NCI-H345 (cell line): ENCODE measurements at places on chromosomes 5 and 9.
A peak's percentile ranks its signal among the peaks of the same experiment; 100 is the strongest.

- DNase-seq = no peak
Measured at GRCh38 chr5:115514220-115514619, 30.4 kb downstream of the FEM1C start.

GRCh38 chr5:117461403-117461802, 886.8 kb upstream of the SEMA6A start:
- no peak for DNase-seq

GRCh38 chr5:52804981-52805380, 17.3 kb downstream of the ITGA1 start:
- DNase-seq = no peak

- DNase-seq = no peak
Measured at GRCh38 chr5:111310711-111311620, 86.8 kb downstream of the CAMK4 start.

GRCh38 chr9:119365291-119366027, 3.8 kb downstream of the BRINP1 start:
- peak; percentile 69 for DNase-seq

- DNase-seq = no peak
Measured at GRCh38 chr5:139787257-139787567, 8.4 kb upstream of the PSD2 start.

- DNase-seq = no peak
Measured at GRCh38 chr5:141508440-141508797, 19.5 kb downstream of the PCDHGC5 start.

- no peak for DNase-seq
Measured at GRCh38 chr9:6024035-6024554, 8.7 kb upstream of the RANBP6 start.

- DNase-seq = peak; percentile 21
Measured at GRCh38 chr5:1522601-1523479, 920 bp downstream of the LPCAT1 start.

DNA sequence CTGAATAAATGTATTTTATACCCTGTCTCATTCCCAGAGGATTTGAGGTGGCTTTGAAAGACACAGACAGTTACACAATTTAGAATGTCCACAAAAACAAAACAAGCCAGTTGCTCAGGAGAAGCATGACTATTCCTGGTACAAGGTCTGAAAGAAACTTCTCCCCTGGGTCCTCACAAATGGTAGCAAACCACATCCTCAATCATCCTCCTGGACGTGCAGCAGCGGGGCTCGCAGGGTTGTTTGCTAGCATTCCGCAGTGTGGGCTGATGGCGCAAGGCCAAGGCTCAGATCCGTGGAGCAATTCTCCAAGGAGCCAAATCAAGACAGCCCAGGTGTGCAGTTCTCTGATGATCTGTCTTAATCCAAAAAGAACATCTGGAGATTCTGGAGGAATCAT, 210.3 kb downstream of the ACTL7B start:
- DNase-seq = no peak

GRCh38 chr5:158200619-158201018, 341.7 kb upstream of the CLINT1 start:
- DNase-seq = peak; percentile 30

DNA sequence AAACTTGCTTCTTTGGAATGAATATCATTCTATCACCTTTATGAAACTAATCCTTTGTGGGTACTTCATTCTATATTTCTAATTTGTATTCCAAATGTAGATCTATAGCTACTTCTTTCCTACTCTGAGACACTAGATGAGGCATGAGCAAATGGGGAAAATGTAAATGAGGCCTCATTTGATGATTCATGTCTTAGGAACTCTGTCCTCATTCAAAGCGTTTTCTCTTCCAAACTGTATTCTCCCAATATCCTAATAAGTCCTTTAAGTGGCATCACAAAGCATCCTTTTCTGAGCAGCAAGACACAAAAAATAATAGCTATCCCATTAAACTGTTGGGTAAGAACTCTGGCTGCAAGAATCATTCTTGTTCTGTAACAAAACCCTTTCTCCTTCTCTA, 56.1 kb downstream of the TTLL11 start:
- DNase-seq = no peak

DNA sequence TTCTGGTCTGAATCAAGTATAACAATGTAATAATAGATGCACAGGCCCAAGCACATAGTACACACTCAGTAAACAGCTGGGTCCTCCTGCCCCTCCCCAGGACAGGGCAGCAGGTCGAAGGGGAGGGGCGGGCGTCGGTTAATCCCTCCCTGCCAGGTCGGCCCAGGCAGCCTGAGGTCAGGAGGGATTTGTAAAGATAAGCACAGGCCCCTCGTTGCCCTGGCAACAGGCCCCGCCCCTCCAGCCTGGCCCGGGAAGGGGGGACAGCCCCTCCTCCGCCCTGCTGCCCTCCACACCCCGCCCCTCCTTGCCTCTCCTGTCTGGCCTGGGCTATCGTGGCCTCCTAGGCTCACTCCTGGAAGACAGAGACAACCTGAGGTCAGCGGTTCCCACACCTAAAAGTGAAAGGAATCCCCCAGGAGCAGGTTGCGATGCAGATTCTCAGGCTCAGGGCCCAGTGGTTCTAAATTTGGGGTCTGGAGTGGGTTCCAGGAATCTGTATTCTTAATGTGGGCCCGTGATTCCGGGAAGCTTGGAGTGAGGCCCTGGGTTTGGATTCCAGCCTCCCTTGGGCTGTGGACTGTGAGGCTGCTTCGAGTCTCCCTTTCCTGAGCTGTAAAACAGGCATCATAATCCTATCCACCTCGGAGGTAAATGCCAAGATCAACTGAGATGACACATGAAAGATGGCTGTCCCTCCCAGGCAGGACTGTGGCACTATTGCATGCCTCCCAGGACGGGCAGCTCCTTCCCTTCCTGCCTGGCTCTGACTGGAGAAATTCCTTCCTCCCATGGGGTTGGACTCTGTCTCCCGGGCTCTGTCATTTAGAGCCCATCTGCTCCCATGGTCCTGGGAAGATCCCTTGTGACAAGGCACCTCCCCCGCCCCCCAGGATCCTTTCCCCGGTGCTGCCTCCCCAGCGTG, 4.4 kb downstream of the CRB2 start:
- peak; percentile 13 for DNase-seq

DNA sequence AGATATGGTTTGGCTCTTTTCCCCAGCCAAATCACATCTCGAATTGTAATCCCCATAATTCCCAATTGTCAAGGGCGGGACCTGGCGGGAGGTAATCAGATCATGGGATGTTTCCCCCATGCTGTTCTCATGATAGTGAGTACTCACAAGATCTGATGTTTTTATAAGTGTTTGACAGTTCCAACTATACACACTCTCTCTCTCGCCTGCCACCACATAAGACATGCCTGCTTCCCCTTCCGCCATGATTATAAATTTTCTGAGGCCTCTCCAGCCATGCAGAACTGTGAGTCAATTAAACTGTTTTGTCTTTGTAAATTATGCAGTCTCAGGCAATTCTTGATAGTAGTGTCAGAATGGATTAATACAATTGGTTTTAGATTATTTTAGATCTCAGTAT, 475.7 kb upstream of the CYLC2 start:
- no peak for DNase-seq

- DNase-seq = no peak
Measured at GRCh38 chr9:108894225-108894997, 32.3 kb downstream of the ACTL7A start.

GRCh38 chr5:126509339-126509738, 85.7 kb downstream of the ALDH7A1 start:
- DNase-seq = no peak

- DNase-seq = no peak
Measured at GRCh38 chr5:79499640-79500273, 14.2 kb downstream of the HOMER1 start.

GRCh38 chr9:8670751-8671150, 871.2 kb upstream of the DMAC1 start:
- no peak for DNase-seq

- no peak for DNase-seq
Measured at GRCh38 chr9:99998266-99998665, 91.8 kb downstream of the STX17 start.

GRCh38 chr9:89933578-89933977, 328.8 kb downstream of the GADD45G start:
- DNase-seq = no peak

DNA sequence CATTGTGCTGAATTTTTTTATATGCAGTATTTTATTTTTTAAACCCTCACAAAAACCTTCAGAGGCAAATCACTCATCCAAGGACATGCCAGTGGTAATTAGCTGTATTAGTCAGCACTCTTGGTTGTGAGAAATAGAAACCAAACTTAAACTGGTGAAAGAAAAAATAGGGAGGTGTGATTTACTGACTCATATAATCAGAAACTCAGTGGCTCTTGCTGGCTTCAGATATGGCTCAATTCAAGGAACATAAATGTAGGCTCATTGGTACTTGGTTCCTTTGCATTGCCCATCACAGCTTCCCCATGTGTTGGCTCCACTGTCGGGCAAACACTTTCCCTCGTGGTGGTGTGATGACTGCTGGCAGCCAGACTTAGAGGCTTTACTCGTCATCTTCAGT, 497.2 kb downstream of the MAT2B start:
- no peak for DNase-seq

DNA sequence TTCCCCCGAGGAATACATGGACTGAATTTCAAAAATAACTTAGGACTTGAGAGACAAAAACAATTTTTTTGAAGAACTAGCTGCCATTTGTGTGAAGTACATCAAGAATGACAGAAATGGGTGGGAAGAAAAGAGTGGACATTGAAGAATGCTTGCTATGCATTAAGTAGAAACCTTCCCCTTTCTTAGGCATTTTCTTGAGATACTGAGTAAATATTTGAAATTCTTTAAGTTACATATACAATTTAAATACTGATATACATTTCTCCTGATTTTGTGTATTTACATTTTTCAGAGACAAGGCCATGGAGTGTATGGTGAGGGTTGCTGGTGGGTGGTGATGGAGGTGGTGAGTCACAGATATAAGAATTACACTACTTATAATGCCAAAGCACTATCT, 319.3 kb upstream of the ADAMTSL1 start:
- no peak for DNase-seq

- DNase-seq = peak; percentile 46
Measured at GRCh38 chr5:55344392-55344992, 36.7 kb downstream of the MTREX start.

DNA sequence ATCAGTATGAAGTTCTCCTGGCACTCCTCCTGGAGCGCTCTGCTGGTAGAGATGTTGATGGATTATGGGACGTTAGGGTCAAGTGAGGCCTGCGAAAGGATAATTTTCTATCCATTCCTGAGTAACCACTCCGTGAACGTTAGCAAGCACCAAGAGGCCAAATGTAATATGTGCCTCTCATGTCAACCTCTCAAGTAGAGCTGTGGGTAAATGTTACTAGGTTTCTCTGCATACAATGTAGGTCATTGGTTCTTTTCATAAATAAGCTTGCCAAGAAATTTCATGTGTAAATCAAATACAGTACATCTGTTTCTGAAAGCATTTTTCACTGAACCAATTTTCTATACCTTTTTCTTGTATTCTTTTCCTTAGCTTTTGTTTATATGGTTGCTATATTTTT, 126.3 kb downstream of the KDM4C start:
- no peak for DNase-seq

- DNase-seq = no peak
Measured at GRCh38 chr5:176765687-176766086, 44.7 kb upstream of the UNC5A start.

DNA sequence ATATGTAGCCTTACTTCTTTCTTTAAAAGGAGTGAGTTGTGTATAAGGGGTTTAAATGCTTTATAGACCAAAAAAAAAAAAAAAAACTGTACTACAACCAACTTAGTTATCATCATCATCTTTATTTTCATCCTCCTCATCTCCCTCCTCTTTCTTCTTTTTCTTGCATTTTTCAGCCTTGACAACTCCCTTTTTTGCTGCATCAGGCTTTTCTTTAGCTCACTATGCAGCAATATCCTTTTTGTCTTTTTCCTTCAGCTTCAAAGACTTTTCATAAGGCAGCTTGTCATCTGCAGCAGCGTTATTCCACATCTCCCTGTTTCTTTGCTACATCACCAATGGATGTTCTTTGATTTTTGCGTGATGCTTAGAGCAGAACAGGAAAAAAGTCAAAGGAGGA, 526.0 kb downstream of the ZNF608 start:
- DNase-seq = no peak

DNA sequence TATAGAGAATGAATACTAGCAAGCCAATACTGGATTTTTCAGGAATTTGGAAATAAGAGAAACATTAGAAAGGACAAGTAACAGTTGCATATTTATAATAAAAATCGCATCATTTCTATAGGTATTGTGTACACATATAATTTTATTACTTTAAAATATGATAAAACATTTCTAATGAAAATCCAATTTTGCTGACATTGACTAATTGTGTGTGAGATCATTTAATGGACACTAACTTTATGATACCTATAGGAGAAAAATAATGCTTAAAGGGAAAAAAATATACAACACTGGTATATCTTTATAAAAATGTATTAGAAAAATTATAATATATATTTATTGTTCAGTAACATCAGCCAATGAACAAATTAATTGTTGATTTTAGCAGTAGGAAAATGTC, 557.3 kb downstream of the CDH12 start:
- DNase-seq = no peak

DNA sequence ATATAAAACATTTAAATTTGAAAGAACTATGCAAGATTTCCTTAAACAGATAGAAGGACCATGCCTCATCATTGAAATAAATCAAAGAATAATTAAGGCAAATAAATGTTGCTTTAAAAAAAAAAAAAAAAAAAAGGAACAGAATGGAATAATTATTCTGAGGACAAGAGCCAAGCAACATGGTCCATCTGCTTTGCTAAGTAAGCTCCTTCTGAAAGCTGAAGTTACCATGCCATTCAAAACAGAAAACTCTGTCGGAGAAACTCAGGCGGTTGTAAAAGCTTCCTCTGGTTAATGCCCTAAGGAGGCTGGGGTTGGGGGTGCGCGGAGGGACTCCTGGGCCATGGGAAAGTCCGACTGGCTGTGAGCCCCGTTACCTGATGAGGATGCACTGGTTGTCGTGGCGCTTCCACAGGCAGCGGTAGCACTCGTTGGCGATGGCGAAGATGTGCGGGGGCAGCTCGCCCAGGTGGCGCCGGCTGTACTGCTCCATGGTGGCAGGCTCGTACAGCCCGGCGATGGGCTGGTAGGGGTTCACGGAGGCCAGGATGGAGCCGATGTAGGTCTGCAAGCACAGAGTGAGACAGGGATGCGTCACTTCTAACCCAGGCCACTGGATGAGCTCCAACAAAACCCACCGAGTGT, 141.7 kb downstream of the MYO10 start:
- no peak for DNase-seq

GRCh38 chr9:105281926-105282325, 37.5 kb downstream of the SLC44A1 start:
- no peak for DNase-seq

GRCh38 chr5:610744-611730, 1.1 kb upstream of the CEP72 start:
- no peak for DNase-seq
